Ascending aorta (tissue), 2 donors: ENCODE measurements at places on chromosomes 16 and 17.
A peak's percentile ranks its signal among the peaks of the same experiment; 100 is the strongest.

DNA sequence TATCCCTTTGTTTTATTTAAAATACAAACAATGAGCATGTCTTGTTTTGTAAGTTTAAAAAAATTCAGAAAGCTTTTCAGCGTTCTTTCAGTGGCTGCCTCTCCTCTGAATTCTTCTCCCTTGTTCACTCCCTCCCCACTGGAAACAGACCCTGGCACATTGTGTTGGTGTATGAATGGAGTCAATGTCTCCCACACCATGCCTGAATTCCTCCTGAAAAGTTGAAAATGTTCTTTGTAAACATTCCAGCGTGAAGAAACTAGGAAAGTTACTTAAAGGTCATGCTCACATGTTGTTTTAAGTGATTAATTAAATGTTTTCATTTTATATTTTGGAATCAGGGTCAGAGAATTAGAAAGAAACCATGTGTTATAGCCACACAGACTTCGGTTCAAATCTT lies 136.9 kb upstream of the DYNLRB2 start:
- H3K4me1 ChIP-seq: no peaks in the 10 kb centered on the region
- no peaks in the 10 kb centered on the region for H3K36me3 ChIP-seq
- H3K27me3 ChIP-seq: no peaks in the 10 kb centered on the region

- H3K27ac ChIP-seq: no peak overlapping the region
- DNase-seq: no peak
- H3K36me3 ChIP-seq: no peaks in the 10 kb centered on the region
- H3K4me3 ChIP-seq: no peak overlapping the region
Observed at GRCh38 chr16:73015612-73016487, 32.1 kb downstream of the ZFHX3 start.

DNA sequence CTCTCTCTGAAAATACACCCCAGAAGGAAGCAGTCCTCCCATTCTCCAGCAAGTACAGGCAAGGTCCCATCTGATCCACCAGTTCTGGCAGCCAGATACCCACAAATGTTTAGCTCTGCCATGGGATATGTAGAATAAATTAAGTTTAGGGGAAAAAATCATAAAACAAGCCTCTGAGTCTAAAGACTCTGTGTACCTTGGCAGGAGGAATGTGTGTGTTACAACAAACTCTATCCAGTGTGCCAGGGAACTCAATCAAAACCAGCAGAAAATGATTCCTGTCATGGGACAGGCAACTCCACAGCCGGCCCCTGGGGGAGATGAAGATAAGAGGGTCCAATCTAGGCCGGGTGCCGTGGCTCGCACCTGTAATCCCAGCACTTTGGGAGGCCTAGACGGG lies 73.4 kb downstream of the MRM3 start:
- H3K27ac ChIP-seq: peak overlapping the region; percentile 39
- H3K4me1 ChIP-seq: no peaks in the 10 kb centered on the region
- no peaks in the 10 kb centered on the region for H3K36me3 ChIP-seq

GRCh38 chr17:6555331-6556120 lies 829 bp downstream of the PITPNM3 start:
- H3K4me1 ChIP-seq: no peaks in the 10 kb centered on the region
- DNase-seq: no peak
- no peaks in the 10 kb centered on the region for H3K27me3 ChIP-seq

- no peaks in the 10 kb centered on the region for H3K27me3 ChIP-seq
- H3K27ac ChIP-seq: peak overlapping the region; percentile 82
- peaks cover 22% of the 10 kb centered on the region for H3K4me1 ChIP-seq
- peak overlapping the region; percentile 76 for H3K4me3 ChIP-seq
- peak; percentile 68 for DNase-seq
Observed at GRCh38 chr17:17780922-17781590, 55.7 kb downstream of the SREBF1 start.

DNA sequence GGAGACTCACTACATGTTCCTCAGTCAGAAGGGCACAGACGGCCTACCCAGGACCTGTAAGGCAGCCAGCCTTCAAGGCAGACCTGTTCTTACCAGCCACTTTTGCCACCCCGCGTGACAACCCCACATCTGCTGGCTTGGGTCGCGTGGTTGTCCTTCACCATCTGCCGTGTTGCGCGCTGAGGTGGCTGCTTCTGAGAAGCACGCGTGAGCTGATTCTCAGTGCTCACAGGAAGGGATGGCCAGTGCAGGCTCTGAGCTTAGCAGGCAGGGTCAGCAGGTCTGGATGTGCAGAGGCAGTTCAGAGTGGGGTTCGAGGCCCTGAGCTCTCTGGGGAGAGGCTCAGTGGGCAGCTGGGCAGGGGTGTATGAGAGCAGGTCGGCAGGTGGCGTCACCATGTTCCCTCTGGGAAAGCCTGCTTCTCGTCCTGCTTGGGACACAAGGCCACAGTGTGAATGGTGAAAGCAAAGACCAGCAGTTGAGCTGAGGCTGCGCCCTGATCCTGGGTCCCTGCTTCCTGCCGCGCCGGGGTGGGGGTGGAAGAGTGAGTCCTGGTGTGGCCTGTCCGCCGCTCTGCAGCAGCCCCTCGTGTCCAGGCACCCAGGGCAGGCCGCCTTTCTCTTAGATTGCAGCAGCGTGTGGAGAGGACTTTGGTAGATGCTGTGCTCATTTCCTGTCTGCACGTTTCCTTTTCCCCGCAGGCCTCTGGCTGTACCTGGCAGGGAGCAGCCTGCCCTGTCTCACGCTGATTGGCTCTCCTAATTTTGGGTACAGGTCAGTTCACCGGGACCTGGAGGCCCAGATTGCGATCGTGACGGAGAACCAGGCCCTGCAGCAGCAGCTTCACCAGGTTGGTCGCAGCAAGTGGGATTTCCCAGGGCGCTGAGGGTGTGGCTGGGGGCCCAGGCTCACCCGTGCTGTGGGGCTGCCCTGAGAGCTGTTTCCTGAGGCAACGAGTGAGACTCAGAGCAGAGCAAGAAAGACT lies 36.0 kb downstream of the PGS1 start:
- H3K36me3 ChIP-seq: peaks cover 8% of the 10 kb centered on the region
- H3K27ac ChIP-seq: no peak overlapping the region
- H3K27me3 ChIP-seq: no peaks in the 10 kb centered on the region
- no peak for DNase-seq

- DNase-seq: no peak
- no peak overlapping the region for H3K4me3 ChIP-seq
- H3K27ac ChIP-seq: no peak overlapping the region
- H3K36me3 ChIP-seq: no peaks in the 10 kb centered on the region
- no peaks in the 10 kb centered on the region for H3K27me3 ChIP-seq
- H3K4me1 ChIP-seq: no peaks in the 10 kb centered on the region
Observed at GRCh38 chr16:9500872-9501271, 409.4 kb downstream of the HAPSTR1 start.

DNA sequence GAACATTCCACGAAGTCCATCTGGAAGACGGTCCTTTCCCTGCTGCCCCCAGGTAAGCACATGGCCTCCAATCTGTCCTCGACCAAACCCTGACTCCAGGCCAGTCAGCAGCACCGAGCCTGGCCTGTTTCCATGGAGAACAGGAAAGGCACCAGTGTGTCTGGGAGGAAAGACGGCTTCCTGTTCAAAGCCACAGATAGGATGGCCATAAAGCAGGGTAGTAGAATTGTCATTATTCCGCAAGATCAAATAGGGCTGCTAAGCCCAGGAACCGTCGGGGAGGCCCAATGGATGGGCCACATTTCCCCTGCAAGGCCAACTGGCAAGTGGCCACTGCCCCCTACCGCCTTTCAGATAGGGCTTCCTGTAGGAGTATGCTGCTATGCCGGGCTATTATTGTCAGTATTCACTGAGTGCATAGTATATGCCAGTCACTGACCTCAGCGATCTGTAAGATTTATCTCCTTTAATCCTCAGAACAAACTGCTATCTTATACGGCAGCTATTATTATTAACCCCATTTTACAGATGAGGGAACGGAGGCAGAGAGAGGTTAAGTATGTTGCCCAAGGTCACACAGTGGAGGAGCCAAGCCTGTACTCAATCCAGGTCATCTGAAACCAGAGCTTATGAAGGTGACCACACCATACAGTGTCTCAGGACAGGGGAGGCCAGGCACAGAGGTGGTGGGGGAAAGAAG lies 23.0 kb upstream of the PLCG2 start:
- H3K27me3 ChIP-seq: no peaks in the 10 kb centered on the region
- H3K27ac ChIP-seq: no peak overlapping the region
- no peak overlapping the region for H3K4me3 ChIP-seq
- DNase-seq: no peak
- H3K4me1 ChIP-seq: no peaks in the 10 kb centered on the region

- peak; percentile 69 for DNase-seq
- peaks cover 9% of the 10 kb centered on the region for H3K4me1 ChIP-seq
- H3K27me3 ChIP-seq: no peaks in the 10 kb centered on the region
- H3K4me3 ChIP-seq: peak overlapping the region; percentile 97
- no peaks in the 10 kb centered on the region for H3K36me3 ChIP-seq
Observed at GRCh38 chr16:67530013-67530939, 1.6 kb downstream of the RIPOR1 start.

DNA sequence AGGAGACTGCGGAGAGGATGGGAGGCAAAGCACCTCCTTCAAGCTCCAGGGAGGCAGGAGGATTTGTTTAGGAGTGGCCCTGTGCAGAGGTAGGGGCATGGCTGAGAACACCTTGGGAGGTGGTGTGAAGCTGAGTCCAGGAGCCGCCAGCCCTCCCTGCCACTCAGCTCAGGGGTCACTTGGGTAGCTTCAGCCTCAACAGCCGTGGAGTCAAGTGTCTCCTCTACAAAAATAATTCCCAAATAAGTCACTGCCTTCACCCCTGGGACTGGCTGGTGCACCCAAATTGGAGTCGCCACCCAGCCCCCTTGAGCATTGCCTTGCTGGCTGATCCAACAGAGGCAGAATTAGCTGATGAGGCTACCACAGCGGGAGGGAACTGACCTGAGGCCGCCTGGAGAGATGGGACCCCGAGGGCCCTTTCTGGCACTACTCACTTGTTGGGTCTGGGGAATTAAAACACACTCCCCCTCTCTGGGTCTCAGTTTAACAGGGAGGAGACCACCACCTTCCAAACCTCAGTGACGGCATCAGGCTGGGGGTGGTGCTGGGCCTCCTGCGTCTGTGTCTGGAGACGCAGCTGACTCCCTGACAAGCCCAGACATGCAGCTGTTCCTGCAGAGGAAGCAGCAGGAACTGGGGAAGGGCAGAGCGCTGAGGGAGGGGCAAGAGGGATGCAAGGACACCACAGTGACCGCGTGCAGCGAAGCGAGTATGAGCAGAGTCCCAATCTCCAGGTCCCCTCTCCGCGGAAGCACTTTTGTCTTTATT lies 87.9 kb upstream of the TOB1 start:
- peaks cover 30% of the 10 kb centered on the region for H3K4me1 ChIP-seq
- H3K36me3 ChIP-seq: no peaks in the 10 kb centered on the region
- H3K27me3 ChIP-seq: no peaks in the 10 kb centered on the region

DNA sequence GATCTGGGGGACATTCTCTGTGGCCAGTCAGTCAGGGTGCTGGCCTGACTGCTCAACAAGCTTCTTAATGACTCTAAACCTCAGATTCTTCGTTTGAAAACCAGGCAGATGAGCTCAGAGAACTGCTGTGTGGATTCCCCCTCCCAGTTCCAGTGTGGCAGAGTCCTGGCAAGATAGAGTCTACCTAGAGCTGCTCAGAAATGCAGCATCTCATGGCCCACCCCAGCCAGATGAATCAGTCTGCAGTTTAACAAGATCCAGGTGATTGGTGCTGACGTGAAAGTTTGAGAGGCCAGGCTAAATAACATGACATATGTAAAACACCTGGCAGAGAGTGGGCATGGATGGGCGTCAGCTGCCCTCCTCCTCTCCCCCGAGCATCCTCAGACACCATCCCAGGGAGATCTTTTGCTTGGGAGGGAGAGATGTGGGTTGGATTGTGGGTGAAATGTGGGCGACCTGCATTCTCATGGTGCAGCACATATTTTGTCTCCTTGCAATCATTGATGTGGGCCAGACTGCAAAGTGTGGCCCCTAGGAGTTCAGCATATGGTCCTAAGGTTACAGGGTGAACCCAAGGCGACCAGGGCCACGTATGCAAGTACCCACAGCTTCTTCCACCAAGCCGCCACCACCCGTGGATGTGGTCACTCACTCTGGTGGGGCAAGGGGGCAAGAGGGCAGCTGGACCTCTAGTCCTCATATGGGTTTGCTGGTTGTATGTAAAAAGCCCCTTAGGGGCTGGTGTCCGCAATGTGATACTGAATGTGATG lies 19.5 kb downstream of the SOCS3 start:
- H3K4me1 ChIP-seq: peaks cover 17% of the 10 kb centered on the region
- H3K27ac ChIP-seq: peak overlapping the region; percentile 99
- no peak overlapping the region for H3K4me3 ChIP-seq
- H3K27me3 ChIP-seq: no peaks in the 10 kb centered on the region
- DNase-seq: no peak

DNA sequence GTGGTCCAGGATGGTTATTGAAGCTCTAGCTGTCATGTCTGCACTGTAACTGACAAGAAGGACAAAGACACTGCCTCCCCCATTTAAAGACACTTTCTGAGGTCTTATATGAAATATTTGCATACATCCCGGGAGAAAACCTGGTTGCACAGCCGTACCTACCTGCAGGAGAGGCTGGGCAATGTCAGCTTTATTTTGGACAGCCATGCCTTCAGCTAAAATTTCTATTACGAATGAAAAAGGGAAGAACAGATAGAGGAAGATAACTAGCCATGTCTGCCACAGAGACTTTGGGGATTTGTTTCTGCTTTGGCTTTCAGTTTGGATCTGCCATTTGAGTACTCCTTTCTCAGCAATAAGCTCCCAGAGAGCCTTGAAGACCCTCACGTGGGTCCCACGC lies 19.0 kb downstream of the SLC7A6 start:
- H3K27ac ChIP-seq: peak overlapping the region; percentile 43
- no peaks in the 10 kb centered on the region for H3K27me3 ChIP-seq
- H3K4me1 ChIP-seq: peaks cover 13% of the 10 kb centered on the region
- no peak for DNase-seq
- peaks cover 17% of the 10 kb centered on the region for H3K36me3 ChIP-seq

GRCh38 chr17:28959471-28959871 lies 8.2 kb upstream of the PHF12 start:
- H3K4me3 ChIP-seq: no peak overlapping the region
- DNase-seq: no peak
- H3K36me3 ChIP-seq: no peaks in the 10 kb centered on the region
- H3K27ac ChIP-seq: no peak overlapping the region
- no peaks in the 10 kb centered on the region for H3K27me3 ChIP-seq

DNA sequence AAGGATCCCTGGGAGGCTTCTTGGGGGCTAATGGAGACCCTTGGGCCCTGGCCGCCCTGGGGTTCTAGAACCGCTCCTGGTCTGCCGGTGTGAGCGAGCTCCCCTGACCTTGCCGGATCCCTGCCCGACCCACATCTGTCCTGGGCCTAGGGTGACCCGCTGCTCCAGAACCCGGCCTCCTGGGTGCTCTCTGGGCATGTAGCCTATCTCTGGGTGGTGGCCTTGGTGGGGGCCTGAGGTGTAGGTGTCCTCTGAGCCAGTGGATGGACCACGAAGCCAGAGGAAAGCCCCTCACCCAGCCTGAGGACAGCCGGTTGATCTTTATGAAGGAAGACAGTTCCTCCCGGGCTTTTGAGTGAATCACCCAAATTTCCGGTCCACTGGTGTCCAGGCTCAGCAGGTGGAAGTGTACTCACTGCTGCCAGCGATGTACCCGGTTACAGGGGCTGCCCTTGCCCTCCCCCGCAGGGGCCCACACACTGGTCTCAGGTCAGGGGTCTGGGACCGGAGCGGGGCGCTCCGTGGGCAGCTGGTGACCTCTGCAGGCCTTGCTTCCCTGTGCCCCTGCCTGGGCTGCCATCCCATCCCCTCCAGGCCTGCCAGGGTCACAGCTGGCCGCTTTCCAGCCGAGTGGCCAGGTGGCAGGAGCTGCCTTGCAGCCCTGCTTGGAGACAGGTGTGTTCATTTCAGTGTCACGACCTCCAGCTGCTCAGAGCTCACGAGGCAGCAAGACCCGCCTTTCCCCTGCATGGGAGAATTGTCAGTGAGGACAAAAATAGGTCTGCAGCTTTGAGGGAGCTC lies 10.5 kb upstream of the GSE1 start:
- H3K27ac ChIP-seq: no peak overlapping the region
- no peaks in the 10 kb centered on the region for H3K36me3 ChIP-seq
- no peaks in the 10 kb centered on the region for H3K27me3 ChIP-seq
- DNase-seq: no peak
- peaks cover 20% of the 10 kb centered on the region for H3K4me1 ChIP-seq
